ENCODE measurements at places on chromosomes 6 and 20.

DNA sequence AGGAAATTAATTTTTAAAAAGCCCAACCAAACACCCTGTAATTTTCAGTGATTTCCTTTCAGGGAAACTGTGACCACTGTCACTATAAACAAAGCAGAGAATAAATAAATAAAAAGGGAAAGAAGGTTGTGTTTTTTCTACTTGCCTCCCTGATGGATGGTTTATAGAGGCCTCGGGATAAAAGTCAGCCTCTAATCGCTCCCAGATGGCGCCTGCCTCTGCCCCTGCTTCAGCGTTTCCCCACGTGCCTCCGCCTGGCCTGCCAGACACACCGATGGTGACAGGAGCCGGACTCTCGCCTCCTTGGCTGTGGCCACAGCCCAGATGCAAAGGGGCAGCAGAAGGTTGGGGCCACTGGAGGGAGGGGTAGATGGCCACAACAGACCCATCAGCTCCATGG lies 327.7 kb downstream of the CDC5L start:
- DNase-seq, result no peak

DNA sequence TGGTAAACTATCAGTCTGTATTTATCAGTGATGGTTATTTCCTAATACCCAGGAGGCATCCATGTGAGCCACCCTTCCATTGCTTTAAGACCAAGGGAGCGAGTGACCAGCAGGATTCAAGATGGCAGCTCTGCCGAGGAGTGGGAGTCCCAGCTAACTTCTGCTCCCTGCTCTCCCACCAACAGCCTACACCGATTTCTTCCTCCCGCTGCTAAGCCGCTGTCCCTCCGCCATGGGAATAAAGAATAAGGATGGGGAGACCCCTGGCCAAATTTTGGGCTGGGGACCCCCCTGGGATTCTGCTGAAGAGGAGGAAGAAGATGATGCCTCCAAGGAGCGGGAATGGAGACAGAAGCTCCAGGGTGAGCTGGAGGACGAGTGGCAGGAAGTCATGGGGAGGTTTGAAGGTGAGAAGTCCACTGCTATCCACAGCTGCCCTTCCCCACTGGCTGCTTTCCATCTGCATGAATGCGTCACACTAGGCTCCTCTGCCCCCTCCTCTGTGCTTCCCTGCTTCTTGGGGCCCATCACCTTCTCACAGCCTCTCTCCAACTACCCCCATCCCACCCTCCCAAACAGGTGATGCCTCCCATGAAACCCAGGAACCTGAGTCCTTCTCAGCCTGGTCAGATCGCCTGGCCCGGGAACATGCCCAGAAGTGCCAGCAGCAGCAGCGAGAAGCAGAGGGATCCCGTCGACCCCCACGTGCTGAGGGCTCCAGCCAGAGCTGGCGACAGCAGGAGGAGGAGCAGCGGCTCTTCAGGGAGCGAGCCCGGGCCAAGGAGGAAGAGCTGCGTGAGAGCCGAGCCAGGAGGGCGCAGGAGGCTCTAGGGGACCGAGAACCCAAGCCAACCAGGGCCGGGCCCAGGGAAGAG lies 10.3 kb downstream of the NFKBIL1 start:
- no peak for DNase-seq

DNA sequence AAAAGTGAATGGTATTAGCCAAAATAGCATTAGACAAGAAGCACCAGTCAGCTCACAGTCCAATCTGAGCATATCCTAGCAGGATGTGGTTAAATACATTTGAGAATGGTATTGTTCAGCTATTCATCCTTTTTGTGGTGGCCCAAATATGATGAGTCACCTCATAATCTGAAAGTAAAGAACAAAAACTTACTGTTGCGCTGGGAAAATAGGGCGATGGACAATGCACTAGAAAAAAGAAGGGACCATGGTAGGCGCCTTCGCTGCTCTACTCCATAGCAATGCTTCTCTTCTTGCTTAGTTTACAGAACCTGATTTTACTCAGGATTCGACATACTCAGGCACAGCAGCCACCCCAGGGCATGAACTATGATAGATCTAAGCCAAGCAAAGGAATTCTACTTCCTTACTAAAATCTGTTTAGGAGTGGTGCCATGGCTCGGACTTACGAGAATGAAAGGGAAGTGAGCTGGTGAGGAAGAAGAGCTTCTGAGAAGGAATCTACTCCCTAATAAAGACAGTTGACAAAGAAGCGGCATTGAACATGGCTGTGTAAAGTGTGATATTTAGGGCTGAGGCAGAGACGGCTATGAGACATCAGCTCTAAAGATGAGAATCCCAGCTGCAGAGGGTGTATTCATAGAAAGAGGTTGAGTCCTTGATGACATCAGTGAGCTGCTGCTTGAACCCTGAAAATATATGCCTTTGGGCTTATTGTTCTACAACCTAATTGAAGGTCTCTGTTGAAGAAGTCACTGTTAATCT lies 16.6 kb upstream of the FBXO9 start:
- DNase-seq, result no peak

DNA sequence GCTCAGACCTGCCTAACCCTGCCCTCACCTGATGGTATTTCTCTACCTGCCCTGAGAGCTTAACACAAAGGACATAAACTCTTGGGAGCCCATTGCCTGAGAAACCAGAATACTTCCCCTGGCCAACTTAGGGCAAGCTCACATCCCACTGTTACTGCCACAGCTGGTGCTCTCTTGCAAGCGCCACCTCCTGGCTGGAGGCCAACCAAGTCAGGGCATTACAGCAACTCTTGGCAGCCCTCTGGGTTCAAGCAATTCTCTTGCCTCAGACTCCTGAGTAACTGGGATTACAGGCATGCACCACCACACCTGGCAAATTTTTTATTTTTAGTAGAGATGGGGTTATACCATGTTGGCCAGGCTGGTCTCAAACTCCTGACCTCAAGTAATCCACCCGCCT lies 70.1 kb downstream of the HECA start:
- DNase-seq, result no peak

DNA sequence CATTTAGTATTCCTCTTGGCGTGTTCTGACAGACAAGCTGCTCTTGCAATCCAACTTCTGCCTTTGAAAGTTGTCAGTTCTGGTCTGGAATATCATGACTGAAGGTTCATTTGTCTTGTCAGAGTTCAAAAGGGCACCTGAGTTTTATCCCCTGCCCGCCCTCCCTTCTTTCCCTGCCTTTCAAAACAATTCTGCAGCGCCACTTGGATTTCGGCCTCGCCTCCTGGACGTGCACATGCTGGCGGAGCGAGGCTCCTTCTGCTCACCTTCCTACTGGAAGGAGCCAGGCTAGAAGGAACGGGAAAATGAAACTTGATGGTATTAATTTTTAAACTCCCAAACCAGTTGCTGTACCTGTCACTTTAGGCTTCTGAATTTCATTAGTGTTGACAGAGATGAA lies 55.7 kb upstream of the HDGFL1 start:
- DNase-seq, result no peak

DNA sequence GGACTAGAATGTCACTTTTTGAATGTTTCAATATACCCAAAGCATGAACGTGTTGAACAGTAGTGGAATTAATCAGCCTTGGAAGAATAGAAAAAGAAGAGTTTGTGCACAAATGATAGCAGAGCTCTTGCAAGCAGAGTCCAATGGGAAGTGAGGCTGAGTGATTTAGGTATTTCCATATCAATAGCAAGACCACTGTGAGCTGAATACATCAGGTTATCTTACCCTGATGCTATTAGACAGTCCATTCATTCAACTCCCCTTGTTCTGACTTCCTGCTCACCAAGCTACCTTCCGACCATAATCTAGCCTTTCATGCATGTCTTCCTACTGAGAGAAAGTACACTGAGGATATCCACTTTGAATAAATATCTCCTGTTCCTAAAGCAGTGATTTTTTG lies 349.2 kb upstream of the RNF217 start:
- no peak for DNase-seq

All from uterus (tissue), 4 donors.